Endodermal cell (in vitro differentiated cells): ENCODE measurements at places on chromosomes 5 and 9. TPM values are rescaled to one million over a fixed set of nuclear protein-coding genes. Genes with fewer than 3 reads are reported as not detected.

DNA sequence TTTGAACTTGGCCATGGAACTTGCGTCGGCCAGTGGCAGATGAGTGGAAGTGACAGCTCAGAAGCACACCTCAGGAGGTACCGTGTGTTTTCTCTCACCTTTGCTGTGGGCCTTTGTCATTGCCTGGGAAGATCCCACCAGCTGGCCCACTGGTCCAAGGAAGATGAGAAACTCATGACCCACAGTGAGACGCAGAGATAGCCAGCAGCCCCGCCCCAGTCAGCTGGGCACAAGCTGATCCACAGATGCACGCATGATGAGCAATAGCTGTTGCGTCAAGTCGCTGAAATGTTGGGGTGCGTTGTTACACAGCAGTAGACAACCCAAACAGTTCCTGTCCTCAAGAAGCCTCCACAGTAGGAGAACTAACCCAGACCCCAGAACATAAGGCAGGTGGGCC, 30.8 kb upstream of the UNC5A start:
- no peak overlapping the region for H3K4me3 ChIP-seq
- DNase-seq = peak; percentile 30
- no peaks in the 10 kb centered on the region for H3K4me1 ChIP-seq
- no peak overlapping the region for H3K27ac ChIP-seq

Gene LCN15
- 1.2 to 1.3 TPM (median 1.2 TPM) in 3 replicates for total RNA-seq

DNA sequence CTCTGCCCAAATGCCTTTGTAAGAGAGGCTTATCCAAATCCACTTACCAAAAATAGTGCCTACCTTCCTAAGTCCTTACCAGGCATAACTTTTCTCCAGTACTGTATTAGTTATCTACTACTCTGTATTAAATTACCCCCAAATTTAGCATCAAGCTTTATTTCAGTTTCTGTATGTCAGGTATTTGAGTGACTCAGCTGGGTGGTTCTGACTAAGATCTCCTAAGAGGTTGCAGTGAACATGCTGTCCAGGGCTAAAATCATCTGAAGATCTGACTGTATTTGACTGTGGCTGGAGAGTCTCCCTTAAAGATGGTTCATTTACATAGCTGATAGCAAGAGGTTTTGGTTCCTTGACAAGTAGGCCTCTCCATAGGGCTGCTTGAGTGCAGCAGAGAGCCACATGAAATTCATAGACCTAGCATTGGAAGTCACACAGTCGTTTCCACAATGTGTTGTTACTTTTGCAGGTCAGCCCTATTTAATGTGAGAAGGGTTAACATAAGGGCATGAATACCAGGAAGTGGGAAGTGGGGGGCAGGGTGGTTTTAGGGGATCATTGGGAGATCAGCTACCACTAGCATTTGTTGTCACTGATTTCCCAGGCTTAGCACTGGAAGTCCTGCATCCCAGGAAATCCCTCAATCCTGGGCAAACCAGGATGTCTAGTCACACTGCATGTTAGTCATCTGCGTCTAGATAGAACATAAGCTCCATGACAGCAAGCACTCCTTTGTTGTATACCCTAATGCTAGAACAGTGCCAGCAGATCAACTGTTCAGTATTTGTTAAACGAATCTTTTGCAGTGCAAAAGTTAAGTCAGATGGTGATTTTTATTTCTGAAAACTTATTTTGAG, 2.0 kb upstream of the ZNF622 start:
- no peaks in the 10 kb centered on the region for H3K4me1 ChIP-seq
- peak overlapping the region; percentile 93 for H3K4me3 ChIP-seq
- no peaks in the 10 kb centered on the region for H3K27me3 ChIP-seq
- H3K27ac ChIP-seq = no peak overlapping the region

GRCh38 chr9:129258124-129258822, 80.2 kb upstream of the IER5L start:
- H3K27ac ChIP-seq = no peak overlapping the region
- H3K4me3 ChIP-seq = no peak overlapping the region
- H3K36me3 ChIP-seq = no peaks in the 10 kb centered on the region
- H3K4me1 ChIP-seq = no peaks in the 10 kb centered on the region

DNA sequence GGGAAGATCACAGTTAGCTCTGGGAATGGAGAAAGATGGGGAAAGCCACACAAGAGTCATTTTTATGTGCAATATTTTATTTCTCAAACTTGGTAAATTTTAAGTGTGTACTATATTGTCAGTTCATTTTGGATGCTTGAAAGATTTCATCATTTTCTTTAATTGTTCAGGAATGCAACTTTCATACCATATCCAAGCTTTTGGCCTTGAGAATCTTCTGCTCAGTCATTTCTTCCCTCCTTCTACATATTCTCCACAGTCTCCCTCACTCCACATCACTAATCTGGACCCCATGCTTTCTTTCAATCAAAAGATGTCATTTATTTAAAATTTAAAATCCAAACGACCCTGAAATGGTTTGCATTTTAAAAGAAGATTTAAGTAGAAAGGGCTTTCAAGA, 135.4 kb downstream of the FAM114A2 start:
- no peaks in the 10 kb centered on the region for H3K27me3 ChIP-seq
- no peaks in the 10 kb centered on the region for H3K36me3 ChIP-seq
- H3K4me3 ChIP-seq = no peak overlapping the region
- no peaks in the 10 kb centered on the region for H3K4me1 ChIP-seq
- no peak overlapping the region for H3K27ac ChIP-seq

DNA sequence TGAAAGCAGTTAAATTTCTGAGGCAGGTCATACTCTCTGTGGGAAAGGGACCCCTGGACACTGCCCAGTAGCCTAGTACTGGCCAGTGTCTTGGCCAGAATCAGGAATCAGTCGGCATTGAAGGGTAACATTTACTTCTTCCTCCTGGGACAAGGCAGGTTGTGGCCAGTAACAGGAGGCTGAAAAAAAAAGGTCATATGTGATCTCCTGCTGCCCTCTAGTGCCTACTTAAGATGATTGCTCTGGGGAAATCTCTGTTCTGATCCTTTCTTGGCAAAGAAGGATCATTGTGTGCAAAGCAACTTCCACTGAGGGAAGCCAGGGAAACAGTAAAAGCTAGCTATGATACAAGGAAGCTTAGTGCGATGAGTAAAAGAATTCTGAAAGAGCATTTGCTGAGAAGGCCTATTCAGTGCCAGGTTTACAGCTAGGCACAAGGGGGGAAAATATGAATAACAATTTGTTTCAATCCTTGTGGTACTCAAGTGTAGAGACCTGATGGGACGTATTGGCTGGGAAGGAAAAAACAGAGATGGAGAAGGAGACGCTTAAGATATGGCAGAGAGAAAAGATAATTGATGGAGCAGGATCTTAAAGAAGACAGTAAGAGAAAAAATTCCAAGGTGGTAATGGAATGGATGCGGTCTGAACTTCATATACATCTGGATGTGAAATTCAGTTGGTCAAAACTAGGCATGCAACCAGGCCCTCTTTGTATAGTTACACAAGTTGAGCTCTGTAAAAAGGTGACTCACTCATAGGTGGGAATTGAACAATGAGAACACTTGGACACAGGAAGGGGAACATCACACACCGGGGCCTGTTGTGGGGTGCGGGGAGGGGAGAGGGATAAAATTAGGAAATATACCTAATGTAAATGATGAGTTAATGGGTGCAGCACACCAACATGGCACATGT, 25.8 kb upstream of the TRIM32 start:
- no peak overlapping the region for H3K27ac ChIP-seq
- H3K4me1 ChIP-seq = no peaks in the 10 kb centered on the region
- H3K36me3 ChIP-seq = no peaks in the 10 kb centered on the region
- peak; percentile 64 for DNase-seq
- no peaks in the 10 kb centered on the region for H3K27me3 ChIP-seq
- no peak overlapping the region for H3K4me3 ChIP-seq

Gene ZNF300
- 4.1 to 9.7 TPM (median 9.5 TPM) in 3 replicates for total RNA-seq

- H3K36me3 ChIP-seq = no peaks in the 10 kb centered on the region
- no peak overlapping the region for H3K4me3 ChIP-seq
- H3K4me1 ChIP-seq = no peaks in the 10 kb centered on the region
- H3K27ac ChIP-seq = no peak overlapping the region
These were observed 38.7 kb upstream of the NEK6 start for GRCh38 chr9:124218987-124219461.

Gene PLCXD3
- 36.6 and 41.8 TPM in 2 replicates for total RNA-seq

Gene LRRC70
- 0.50 and 1.4 TPM in 2 replicates for total RNA-seq

DNA sequence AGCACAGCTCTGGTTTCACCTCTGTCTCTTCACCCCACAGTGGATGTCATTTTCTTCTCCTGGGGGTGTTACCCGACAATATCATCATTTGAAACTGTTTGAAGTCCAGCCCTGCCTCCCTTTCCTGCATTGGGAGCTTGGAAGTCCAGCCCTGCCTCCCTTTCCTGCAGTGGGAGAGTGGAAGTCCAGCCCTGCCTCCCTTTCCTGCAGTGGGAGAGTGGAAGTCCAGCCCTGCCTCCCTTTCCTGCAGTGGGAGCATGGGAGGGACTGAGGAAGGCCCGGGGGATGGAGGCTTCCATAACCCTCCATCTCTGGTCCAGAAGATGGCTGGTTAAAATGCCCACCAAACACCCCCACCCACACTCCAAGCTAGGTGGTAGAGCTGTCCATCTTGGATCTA, 59.8 kb downstream of the SYK start:
- H3K27me3 ChIP-seq = no peaks in the 10 kb centered on the region
- H3K4me3 ChIP-seq = no peak overlapping the region
- no peak overlapping the region for H3K27ac ChIP-seq
- no peaks in the 10 kb centered on the region for H3K36me3 ChIP-seq

Gene SLC9A3
- 0.99 to 1.4 TPM (median 1.3 TPM) in 3 replicates for total RNA-seq

Gene NUTM2F
- total RNA-seq = not detected in 3 replicates

GRCh38 chr5:89303033-89303480, 420.1 kb upstream of the MEF2C start:
- no peak overlapping the region for H3K27ac ChIP-seq
- DNase-seq = no peak
- no peaks in the 10 kb centered on the region for H3K4me1 ChIP-seq
- H3K36me3 ChIP-seq = no peaks in the 10 kb centered on the region
- H3K4me3 ChIP-seq = no peak overlapping the region

- H3K4me1 ChIP-seq = no peaks in the 10 kb centered on the region
- H3K27ac ChIP-seq = no peak overlapping the region
These were observed 7.8 kb downstream of the YIPF5 start for GRCh38 chr5:144162686-144163085.

- H3K36me3 ChIP-seq = peaks cover 3% of the 10 kb centered on the region
- H3K27me3 ChIP-seq = no peaks in the 10 kb centered on the region
These were observed 54.5 kb downstream of the C9orf152 start for GRCh38 chr9:110153431-110153830.

GRCh38 chr5:39202597-39203274, 16.6 kb downstream of the FYB1 start:
- H3K27ac ChIP-seq = no peak overlapping the region
- no peaks in the 10 kb centered on the region for H3K27me3 ChIP-seq
- H3K4me1 ChIP-seq = no peaks in the 10 kb centered on the region
- no peaks in the 10 kb centered on the region for H3K36me3 ChIP-seq
- DNase-seq = no peak
- no peak overlapping the region for H3K4me3 ChIP-seq

DNA sequence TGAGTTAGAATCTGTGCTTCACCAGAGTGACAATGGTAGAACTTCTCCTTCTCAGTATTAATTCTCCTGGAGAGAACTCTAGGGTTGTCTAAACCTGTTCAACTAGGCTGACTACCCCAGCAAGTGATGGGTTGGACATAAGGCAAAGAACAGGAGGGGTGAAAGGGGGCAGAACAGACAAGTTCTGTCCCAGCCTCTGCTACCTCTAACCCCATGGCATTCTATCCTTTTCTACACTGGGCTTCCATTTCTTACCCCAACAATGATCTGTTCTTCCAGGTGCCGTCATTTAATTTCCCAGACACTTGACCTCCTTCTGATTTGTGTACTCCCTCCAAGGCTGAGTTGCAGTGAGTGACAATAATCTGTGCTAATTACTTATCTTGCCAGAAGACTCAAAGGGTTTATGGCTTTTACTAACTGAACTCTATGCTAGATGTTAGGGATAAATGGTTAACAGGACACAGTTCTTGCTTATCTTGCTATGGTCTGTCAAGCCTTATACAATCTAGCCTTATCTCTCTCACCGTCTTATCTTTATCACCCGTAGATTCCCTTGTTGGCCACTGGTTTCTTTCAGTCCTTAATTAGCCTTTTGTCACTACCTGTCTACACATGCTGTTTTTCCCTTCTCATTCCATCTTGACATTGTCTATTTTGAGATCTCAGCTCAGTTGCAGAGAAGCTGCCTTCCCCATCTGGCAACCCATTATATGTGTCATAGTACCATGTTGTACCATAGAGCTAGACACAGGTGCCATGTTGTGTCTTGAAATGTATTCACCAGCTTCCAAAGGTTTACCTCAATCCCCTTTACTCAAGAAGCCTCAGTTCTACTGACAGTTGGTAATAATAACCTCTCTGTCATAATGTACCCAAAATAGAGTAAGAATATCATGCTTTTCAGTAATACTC, 10.0 kb upstream of the MATR3 start:
- DNase-seq = peak; percentile 47
- no peaks in the 10 kb centered on the region for H3K27me3 ChIP-seq
- peaks cover 28% of the 10 kb centered on the region for H3K4me1 ChIP-seq
- peaks cover 75% of the 10 kb centered on the region for H3K36me3 ChIP-seq

Gene GNA14
- total RNA-seq = 0.42 to 0.97 TPM (median 0.62 TPM) in 3 replicates

Gene ADAMTS16
- 7.4 and 11.1 TPM in 2 replicates for total RNA-seq

Gene PTGES
- 0.29 and 0.56 TPM in 2 replicates for total RNA-seq

DNA sequence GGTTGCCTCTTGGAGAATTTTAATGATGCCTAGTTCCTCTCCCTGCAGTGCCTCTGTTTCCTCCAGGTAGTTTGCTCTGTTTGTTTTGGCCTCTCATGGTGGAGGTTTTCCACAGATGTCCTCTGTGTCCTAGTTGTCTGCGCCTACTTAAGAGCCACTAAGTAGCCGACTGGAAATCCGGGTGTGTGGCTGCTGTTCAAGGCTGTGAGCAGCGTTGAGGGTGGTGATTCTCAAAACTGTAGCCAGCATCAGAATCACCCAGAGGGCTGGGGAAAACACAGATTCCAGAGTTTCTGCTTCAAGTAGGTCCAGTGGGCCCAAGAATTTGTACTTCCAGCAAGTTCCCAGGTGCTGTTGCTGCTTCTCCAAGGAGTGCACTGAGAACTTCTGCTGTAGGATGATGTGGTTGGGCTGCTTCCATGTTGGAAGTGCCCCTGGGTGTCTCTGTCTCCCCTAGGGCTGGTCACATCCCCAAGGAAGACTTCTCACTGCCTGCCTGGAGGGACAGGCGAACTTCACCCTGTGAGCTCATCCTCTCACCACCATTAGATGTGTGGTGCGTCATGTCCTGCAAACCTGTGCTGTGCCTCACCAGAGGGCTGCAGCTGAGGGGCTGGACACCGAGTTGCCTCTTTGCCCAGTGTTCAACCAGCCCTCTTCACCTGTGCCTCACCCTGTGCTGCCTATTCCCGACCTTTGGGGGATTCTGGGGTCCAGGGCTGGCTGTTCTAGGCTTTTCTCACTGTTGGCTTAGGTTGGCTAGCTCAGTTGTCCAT, 34.8 kb downstream of the SECISBP2 start:
- no peak for DNase-seq
- H3K27me3 ChIP-seq = no peaks in the 10 kb centered on the region
- H3K4me3 ChIP-seq = no peak overlapping the region
- no peak overlapping the region for H3K27ac ChIP-seq
- no peaks in the 10 kb centered on the region for H3K4me1 ChIP-seq
- peaks cover 72% of the 10 kb centered on the region for H3K36me3 ChIP-seq
